ENCODE measurements at places on chromosomes 11 and 22.

GRCh38 chr11:2312232-2313042, 10.6 kb downstream of the TSPAN32 start:
- DNase-seq: no peak

GRCh38 chr11:21622566-21622965, 570.3 kb upstream of the ANO5 start:
- DNase-seq: no peak

DNA sequence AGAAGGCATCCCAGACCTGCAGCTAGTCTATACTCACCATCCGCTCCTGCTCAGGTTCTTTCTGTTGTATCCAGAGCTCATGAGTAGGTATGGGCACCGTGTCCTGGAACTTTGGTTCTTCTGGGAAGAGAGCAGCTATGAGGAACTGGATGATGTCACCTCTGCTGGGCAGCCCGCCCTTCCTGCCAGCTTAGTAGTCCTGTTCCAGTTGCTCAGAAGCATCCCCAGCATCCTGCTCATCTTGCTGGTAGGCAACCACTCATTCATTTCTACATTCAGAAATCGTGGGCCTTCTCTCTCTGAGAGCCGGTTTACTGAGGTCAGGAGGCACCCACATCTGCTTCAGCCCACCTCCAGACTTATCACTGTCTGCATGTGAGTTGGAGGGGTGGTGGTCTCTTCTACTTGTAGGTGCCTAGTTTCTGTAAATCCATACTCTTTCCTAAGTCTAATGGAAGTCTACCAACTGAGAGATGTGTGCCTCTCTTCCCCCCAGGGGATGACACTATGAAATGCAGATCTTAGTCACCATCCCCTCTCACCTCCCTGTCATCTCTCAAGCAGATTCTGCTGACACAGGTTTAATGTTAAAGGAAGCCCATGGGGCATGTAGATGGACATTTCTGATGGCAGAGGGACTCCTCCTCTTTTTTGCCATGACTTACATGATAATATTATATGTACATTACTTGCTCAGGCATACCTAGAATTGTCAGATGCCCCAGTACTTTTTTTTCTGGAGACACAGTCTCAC, 29.6 kb upstream of the CCDC134 start:
- DNase-seq: no peak

GRCh38 chr11:107842412-107843100, 16.0 kb downstream of the SLC35F2 start:
- no peak for DNase-seq

DNA sequence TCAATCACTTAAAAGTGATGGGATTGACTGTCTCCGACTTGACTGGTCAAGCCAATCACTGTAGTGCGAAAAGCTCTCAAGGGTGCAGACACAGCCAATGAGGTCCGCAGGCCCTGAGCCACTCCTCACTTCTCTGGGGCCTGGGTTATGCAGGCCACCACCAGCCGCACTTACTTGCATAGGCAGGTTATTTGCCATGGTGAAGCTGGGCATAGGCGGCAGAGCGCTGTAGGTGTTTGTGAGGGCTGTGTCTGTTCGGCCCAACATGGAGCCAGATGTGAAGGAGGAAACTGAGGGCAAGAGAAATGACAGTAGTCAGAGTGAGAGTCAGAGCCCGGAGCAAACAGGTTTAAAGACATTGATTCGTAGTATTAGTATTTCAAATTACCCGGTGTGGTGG, 17.9 kb downstream of the PAX6 start:
- no peak for DNase-seq

DNA sequence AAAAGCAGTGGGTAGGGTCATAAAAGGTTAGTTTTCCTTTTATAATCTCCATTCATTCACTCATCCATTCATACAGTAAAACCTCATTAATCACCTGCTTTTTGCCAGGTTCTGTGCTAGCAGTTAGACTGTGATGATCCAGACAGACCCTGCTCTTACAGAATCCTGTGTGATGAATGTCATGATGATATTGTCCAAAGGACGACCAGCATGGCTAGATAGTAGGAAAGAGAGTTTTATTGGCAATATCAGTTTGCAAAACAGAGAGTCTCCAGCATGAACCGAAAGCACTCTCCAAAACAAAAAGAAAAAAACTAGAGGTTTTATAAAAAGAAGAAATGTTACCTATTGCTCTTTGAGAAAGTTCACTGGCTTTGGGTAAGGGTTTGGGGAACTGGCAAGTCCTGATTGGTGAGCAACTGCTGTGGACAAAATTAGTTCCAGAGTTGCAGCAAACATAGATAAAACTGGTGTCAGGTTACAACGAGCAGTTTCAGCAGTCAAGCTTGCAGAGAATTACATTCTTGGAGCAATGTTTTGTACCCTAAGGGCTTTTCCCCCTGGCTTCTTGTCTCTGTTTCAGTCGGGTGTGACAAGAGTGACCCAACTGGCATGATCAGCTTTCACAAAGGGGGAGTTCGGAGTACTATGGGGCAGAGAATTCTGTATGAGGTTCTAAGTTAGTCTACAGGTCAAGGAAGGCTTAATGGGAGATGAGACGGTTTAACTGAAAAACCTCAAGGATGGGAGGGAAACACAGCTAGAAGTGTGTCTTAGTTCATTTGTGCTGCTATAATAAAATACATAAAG, 58.3 kb downstream of the HSD17B12 start:
- no peak for DNase-seq

- no peak for DNase-seq
Observed at GRCh38 chr11:129319751-129320150, 55.9 kb upstream of the BARX2 start.

DNA sequence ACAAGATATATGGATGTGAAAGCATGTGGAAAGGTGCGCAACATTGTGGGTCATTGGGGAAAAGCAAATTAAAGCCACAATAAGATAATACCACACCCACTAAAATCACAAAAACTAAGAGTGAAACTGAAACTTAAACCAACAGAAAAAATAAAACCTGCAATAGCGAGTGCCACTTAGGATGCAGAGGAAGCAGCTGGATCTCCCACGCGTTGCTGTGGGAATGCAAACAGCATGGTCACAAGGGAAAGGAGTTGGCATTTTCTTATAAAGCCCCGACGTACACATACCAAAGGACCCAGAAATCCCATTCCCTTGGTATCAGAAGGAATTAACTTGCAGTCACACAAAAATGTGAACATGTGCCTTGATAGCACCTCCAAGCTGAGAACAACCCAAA, 712.0 kb downstream of the TBC1D22A start:
- DNase-seq: no peak

DNA sequence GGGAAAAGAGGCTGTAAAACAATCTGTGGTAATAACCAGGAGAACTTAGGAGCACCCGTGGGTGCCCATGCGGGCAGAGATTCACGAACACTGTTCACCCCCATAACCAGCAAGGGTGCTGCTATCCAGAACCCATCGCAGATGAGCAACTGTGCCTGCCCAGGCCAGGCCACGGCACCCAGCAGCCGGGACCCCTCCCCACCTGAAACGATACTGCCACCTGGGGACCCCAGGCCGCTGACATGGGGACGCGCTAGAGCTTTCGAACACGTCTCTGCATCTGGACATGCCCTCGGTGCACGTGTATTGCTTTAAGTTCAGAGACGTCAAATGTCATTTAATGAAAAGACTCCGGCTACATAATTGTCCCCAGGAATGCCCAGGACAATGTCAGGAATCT, 14.3 kb upstream of the MUC2 start:
- DNase-seq: no peak

GRCh38 chr11:16278273-16278672, 78.1 kb downstream of the SOX6 start:
- DNase-seq: no peak

DNA sequence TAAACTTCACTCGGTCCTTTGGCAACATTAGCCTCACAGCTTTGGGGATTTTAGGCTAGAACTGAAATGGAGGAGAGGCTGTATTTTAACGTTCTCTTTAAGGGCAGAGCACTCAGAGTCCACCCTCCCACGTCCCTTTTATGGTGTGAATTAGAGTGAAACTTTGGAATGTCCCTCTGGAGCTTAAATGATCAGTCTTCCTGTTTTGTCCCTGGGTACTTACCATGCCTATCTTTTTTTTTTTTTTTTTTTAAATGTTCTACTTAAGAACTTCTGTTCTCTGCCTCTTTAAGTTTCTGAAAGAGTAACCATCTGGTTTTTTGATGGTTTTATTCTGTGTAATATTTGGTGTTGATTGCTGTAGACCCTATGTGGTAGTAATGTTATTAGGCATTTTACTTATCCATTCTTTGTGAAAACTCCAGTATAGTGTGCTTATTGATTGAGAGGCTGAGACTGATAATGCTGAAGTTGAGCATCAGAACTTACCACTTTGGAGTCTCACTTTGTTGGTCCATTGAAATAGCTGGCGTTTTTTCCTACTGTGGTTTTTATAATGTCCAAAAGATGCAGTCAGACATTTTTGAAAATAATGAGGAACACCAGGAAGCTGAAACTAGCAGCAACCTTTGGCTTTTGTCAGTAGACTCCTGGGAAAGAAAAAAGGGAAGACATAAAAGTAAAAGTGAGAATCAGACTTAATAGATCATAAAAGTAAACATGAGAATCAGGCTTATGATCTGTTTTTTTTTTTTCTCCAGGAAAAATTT, 11.6 kb downstream of the UVRAG start:
- DNase-seq: no peak

DNA sequence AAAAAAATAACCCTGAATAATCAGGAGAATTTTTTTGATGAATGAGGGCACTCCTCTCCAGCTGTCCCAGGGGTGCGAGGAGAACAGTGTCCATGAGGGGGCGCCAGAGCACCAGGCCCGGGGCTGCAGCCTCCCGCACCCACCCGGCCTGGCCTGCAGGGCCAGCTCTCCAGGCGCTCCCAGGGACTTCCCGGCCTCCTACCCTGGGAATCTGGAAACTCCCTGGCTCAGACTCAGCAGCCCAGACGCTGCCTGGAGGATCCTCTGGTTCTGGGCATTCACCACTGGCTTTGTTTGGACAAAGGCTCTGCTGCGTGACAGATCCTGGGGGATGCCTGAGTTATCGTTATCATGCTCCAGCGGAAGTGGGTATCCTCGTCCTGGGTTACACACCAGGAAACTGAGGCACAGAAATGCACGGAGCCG, 31.0 kb downstream of the MCM5 start:
- DNase-seq: peak; percentile 66

GRCh38 chr22:35947794-35948425, 80.7 kb downstream of the RBFOX2 start:
- no peak for DNase-seq

DNA sequence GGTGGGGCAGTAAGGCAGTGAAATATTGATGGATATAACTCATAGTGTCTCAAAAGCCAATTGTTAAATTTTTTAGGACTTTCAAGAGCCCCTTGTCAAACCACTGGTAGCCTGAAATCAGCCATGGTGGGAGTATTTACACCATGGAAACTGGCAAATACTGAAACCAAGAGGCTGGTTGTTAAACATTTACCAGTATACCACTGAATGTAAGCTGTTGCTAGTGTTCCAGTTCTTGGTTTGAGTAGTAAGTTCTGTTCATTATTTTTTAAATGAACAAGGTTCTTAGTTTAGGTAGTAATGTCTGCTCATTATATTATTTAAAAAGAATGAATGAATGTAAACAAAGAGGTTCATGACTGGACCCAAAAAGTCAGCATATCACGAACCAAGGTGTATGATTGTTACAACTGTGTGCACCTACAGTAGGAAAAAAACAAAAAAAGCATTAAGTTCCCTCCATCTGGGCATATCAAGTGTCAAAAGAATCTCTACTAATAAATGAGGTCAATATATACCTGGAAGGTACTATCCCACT, 4.5 kb upstream of the EIF3F start:
- no peak for DNase-seq

Data from activated naive CD8-positive, alpha-beta T cell treated with anti-CD3 and anti-CD28 coated beads for 36 hours (primary cell).